HCEC 1CT (cell line): ENCODE measurements at places on chromosomes 7 and 10.

- peak; percentile 7 for DNase-seq
Observed at GRCh38 chr7:77833136-77833535, 34.6 kb downstream of the PHTF2 start.

DNA sequence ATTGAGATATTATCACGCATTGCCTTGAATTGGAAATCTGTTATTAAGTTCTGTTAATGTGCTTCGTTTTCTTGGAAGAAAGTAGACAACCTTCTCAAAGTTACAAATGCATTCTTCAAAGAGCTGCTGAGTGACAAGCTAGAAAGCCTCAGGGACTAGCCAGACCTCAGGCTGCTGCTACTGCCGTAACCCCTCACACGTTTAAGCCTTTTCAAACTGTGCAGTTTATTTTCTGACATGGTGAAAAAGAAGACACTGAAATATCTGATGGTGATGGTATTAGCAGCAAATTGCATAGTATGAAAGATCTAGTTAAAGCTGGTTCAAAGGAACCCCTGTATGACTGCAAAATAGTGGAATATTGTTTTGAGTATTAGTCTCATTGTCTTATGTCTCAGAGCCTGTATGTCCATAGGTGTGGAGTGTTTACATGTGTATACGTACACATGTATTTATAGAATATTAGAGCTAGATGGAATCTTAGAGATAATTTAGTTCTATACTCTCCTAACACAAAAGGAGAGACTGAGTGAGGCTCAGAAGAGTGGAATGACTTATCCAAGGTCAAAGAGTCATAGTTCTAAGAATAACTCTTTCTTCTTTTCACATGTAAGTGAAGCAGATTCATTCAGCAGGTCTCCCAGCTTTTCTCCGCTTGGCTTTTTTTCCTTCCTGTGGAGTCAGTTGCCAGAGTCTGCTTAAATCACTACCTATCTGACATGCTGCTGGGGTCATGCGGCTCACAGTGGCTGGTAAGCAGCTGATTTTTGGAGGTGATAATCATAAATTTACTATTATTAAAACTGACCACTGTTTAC lies 431.9 kb downstream of the PLXDC2 start:
- no peak for DNase-seq

DNA sequence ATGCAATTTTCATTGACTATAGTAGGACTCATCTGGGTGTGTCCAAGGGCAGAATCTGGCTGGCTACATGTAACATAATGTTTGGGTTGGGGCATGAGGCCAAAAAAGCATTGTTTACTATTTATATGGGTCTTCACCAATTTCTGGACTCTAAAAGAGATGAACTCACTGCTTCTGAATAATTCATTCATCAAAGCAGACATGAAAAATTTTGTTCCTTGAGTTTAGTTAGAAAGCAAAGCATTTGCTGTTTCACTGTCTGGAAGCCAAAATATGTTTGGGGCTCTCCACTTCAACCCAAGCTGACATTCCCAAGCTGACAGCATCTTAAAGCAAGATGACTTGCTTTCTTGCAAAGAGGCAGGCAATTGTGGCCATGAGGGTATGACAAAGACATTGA lies 670.6 kb downstream of the SUGCT start:
- DNase-seq: no peak

GRCh38 chr7:16416289-16417282 lies 4.8 kb downstream of the CRPPA start:
- peak; percentile 88 for DNase-seq

DNA sequence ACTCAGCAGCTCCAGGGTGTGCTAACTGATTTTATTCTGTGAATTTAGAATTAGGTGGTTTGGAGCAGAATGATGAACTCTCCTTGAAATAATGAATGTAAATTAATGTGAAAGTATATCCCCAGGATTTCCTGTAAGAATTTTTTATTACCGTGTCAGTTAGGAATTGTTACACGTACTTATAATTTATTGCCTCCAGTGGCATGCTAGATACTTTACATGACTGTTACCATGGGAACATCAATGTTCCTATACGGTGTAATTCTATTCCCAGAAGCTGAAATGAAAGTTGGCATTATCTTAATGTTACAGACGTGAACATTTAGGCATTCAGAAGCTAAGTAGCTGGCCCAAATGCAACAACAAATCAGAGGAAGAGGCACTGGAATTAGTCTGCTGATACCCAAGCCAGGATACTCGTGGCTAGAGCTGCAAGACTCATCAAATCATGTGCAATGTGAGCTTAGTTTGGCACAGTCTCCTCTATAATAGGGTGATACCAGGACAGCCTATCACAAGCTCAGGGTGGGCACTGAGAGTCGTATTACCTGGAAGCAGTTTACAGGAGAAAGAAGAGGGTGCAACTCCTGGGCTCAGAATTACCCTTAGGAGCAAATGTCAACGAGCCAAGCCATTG lies 30.0 kb upstream of the PRKAR2B start:
- peak; percentile 35 for DNase-seq

DNA sequence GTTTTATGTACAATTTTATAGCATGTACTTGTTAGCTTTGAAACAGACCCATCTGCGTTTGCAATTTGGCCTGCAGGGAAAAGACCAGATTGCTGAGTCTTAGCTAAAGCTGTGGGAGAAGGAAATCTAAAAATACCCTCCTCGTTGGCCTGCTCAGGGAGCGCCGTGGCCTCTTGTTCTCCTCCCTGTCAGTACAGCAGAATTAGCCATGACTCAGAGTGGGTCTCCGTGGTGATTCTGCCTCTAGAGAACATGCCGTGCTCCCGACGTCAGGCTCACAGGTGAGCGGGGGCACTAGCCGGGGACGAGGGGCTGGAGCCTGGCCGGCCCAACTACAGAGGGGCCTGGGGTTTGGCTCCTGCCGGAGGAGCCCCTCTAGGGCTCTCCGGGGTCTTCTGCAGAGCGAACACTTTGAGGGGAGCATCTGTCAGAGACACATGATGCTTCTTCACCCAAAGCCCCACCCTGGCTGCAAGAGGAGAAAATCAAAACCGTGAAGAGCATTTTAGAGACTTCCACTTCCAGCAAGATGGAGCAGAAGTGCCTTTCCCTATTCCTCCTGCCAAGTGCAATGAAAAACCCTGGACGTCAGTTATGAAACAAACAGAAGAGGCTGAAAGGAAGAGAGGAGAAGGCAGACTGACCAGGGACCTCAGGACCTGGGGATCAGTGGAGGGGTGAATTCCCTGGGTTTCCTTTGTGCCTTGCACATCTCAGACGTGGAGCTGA lies 98.9 kb downstream of the LHPP start:
- DNase-seq: peak; percentile 61

DNA sequence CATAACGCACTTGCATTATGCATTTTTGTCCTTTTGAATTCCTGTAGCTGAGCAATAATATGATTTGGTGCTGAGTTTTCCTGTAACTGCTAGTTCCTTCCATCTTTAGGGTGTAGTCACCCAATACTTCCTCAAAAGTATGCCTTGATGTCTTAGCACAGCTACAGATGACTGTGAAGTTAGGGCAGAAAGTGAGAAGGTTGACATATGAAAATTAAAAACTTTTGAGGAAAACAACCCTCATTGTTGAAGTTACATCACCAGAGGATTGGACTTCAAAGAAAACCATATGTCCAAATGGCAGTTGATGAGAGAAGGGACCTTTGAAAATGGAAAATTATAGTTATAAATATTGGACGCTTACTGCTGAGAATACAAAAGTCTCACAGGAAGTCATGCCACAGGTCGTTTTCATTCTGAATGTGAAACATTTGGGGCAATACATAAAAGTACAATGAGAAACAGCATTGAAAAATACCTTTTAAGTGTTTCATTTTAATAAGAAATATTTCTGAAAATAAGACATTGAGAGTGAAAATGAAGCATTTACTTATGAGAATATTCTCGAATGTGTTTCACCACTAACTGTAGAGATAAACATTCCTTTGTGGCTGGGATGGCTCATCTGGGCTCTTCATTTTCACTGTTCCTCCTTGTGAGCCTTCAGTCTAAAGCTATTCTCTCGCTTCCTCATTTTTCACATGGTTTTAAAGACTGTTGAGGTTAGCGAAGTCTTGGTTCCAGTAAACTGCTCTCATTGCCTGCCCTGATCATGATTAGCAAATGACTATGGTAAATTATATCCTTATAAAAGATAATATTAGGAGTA lies 61.4 kb upstream of the NME8 start:
- no peak for DNase-seq

- DNase-seq: peak; percentile 14
Observed at GRCh38 chr10:70433581-70434280, 7.8 kb downstream of the NODAL start.

DNA sequence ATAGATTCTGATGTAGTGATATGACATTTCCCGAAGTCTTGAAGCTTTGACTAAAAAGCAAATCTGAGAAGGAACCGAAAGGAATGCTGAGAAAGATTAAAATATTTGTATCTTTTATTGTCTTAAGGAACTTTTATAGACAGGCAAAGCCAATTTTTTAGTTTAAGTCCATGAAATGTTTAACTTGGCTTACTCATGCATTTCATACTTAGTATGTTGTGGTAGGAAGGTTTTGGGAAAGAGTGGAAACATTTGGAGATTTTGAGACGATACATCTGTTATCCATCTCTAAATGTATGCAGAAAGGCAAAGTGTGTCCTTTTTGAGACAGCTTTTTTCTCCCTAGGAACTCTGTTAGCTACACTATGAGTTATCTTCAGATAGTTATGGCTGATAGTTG lies 10.1 kb downstream of the TBC1D12 start:
- peak; percentile 35 for DNase-seq

DNA sequence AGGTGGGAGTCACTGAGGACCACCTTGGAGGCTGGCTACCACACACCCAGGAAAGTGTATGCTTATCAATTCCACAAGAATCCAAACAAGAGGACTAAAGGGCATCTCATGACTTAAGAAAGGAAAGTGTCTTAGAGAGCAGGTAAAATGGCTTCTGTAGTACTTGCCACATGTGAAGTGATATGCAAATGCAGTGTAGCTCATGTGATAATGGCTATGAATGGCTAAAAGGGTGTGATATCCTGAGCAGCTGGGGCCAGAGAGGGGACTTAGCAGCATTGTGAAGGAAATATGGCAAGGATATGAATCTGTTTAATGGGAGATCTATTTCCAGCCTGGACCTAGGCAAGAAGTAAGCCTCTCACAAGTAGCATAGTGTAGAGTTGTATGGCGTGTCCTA lies 90.5 kb downstream of the BUB3 start:
- DNase-seq: no peak

DNA sequence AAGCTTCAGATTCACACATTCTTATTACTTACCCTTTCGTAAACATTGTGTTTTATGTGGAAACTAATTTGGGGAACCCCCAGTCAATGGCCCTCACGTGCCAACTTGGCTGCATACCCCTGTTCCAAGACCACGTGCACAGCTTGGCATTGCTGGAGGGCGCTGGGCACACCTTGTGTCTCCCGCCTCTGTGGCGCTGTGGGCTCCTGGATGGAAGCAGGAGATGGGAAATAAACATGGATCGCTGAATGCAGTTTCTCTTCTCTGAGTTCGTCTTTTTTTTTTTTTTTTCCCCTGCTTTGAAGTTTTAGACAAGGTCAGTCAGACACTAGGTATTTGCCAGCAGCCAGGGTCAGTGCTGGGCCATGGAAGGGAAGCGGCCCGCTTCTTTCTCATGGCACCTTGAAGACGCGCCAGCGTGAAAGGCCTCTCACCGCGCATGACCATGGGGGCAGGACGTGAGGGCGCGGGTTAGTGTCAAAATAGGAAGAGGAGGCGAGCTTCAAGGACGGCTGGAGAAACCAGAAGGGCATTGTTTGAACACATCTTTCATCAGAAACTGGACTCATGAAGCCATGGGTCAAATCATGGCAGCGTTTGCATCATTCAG lies 27.3 kb downstream of the BNIP3 start:
- DNase-seq: no peak

- DNase-seq: peak; percentile 34
Observed at GRCh38 chr7:26200038-26200443, 505 bp downstream of the HNRNPA2B1 start.

DNA sequence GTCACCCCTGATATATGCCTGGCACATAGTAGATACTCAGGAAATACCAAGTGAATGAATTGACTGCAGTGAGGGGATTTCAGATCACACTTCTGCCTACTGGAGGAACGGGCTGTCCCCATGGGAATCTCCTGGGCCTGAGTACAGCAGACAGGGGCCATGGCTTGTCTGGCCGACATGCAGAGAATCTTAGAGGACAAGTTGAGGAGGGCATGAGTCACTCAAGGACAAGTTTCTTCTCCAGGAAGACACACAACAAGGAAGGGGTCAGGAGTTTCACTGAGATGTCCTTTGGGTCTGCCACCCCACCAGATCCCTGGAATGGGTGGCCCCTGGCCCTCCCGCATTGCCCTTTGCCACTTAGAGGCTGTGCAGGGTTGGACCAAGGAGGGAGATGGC lies 20.7 kb downstream of the PLPP4 start:
- no peak for DNase-seq

- no peak for DNase-seq
Observed at GRCh38 chr10:44258460-44259089, 126.3 kb downstream of the CXCL12 start.

DNA sequence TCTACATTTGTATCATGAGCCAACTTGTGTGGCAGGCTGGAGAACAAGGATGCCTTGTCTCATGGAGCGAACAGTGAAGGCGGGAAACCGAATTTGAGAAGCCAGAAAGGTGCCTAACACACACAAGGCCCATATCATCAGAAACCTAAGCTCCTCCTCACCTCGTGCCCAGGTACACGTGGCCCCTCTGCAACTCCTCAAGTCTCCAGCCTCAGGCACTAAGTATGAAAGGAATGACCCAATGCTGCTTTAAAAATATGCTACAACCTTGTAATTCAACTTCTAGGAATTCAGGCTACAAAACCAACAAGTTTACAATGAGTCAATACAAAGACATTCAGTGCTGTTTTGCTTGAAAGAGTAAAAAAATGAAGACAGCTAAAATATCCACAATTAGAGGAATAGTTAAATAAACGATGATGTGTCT lies 95.7 kb downstream of the CDK6 start:
- peak; percentile 92 for DNase-seq

DNA sequence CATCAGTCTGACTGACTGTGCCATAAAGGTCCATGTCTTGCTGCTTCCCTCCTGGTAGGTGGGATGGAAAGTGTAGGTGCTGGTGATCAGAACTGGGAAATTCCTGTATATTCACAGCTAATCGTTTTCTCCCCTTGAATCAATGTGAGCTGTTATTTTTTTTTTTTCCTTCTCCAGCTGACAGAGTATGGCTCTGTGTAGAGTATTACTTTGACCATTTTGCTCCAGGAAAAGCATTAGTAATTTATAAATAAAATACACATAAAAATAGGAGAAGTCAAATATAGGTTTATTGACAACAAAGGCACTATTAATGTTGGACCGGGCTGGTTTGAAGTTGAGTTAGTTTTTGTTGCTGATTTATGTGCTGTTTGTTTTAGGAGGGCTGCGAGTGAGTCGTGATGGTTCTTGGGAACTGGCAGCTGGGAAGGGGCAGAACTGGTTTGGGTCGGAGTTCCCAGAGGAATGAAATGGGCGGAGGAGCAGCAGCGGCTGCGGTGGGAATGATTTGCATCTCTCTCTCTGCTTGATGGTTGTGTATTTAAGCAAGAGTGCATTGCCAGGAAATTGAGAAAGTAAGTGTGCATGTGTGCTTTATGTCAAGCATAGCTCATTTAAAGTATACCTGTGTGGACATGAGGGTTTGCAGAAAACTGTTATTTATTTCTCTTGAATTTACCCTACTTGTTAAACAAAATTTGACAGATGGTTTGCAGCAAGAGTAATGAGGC lies 80.9 kb downstream of the LRMDA start:
- no peak for DNase-seq
